ENCODE measurements at places on chromosomes 7 and 10. TPM values are rescaled to one million over a fixed set of nuclear protein-coding genes. Genes with fewer than 3 reads are reported as not detected.

SPDYE5 gene
- polyA plus RNA-seq, result 7.3 TPM

TEX36 gene
- polyA plus RNA-seq, result not detected

DNAH11 gene
- 3.3 TPM for polyA plus RNA-seq

SEC61G gene
- 179 TPM for polyA plus RNA-seq

Measured in left kidney (tissue), 8 donors.